NCI-H69 (cell line): ENCODE measurements at places on chromosomes 2 and 18.
A peak's percentile ranks its signal among the peaks of the same experiment; 100 is the strongest.

DNA sequence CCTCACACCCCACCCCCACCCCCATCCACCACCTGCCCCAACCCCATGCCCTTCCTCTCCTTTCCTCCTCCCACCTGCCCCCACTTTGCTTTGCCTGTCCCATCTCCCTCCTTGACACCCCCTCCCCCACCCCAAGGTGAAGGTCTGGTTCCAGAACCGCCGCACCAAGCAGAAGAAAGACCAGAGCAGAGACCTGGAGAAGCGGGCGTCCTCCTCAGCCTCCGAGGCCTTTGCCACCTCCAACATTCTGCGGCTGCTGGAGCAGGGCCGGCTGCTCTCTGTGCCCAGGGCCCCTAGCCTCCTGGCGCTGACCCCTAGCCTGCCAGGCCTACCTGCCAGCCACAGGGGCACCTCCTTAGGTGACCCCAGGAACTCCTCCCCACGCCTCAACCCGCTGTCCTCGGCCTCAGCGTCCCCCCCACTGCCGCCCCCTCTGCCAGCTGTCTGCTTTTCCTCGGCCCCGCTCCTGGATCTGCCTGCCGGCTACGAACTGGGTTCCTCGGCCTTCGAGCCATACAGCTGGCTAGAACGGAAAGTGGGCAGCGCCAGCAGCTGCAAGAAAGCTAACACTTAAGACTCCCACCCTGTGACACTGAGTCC, 3.0 kb upstream of the ATP6V1B1 start:
- DNase-seq: no peak

- no peak for DNase-seq
Measured at GRCh38 chr2:135703300-135703699, 38.4 kb upstream of the UBXN4 start.

DNA sequence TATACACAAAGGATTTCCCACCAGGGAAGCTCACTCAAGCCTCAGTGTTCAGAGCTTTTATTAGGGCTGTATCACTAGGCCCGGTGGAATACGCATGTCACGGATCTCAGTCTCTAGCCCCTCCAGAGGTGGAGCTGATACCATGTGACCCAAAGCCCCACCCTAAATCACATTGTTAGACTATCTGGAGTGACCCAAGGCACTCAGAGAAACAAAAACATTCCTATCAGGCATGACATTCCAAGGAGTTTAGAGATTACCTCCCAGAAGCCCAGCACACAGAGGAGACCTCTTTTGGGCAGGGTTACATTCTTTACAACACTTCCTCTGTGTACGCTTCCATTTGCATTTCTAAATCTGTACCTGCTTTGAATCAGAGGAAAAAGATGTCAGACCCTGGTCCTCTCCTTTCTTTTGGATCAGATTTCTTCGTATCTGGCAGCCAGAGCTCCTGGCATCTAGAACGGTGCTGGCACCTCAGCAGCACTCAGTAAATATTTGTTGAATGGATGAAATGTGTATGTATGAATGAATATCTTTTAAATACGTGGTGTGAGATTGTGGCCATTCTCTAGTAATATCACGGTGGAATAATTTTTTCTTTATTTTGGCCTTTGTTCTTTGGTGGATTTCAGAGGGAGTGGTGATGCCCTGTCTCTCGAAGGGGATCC, 37.7 kb upstream of the SMAD2 start:
- DNase-seq: no peak

DNA sequence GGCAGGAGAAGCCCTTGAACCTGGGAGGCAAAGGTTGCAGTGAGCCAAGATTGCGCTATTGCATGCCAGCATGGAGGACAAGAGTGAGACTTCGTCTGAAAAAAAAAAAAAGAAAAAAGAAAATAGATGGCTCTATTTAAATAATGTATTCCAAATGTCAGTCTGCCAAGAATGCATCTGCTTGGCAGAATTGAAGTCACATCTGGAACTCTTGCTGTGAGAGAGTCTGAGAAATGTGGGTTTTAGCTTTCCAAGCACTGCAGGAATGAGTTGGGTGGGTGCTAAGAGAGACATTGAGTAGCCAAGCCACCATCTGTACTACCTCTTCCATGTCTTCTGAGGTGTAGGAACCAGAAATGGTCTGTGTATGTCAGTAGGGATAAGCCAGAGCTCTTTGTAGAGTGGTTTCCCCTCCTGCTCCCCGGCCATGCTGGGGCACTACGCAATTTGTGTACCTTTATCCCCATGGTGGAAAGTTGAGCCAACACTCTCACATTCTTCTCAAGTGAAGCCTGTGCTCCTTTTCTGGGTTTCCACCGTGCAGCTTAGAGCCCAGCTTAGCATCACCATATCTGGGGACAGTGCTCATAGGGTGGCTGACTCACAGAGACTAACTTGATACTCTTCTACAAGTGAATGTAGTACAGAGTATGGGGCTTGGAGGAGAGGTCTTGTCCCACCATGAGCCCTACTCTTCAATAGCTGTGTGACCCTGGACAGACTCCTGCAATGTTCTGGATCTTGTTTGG, 25.3 kb downstream of the IL1F10 start:
- no peak for DNase-seq

DNA sequence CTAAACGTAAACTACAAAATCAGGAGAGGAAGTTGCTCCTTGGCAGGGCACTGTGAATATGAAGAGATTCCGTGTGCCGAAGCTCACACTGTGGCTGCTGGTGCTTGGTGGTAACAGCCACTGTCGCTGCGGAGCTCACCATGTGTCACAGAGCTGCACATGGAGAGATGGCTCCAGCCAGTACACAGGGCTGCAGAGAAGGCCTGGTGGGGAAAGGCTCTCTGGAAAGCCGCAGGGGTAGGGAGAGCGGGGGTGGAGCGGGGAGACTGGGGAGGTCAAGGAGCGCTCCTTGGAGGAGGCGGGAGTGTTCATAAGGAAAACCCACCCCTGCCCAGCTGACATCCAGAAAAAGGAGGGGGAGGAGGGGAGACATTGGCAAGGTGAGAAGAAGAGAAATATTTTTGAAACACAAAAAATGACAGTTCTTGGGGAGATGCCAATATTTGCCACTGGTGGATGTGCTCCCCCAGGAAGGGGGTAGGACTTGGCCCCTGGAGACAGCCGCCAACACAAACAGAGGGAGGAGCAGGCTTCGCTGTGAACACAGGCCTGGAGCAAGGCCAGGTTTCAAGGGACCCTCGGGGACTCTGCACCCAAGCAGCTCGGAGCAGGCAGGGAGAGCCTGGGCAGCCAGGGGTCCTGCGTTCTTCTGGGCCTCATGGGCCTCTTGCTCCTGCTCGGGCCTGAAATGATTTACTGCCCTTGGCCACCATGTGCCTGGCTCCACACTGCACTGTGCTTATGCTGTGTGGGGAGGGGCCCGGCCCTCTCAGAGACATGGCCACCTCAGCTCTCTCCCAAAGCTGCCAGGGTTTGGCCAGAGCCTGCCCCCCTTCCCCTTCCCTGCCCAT, 102.6 kb upstream of the GLI2 start:
- DNase-seq: peak; percentile 55

GRCh38 chr2:44137048-44137447, 31.6 kb upstream of the PPM1B start:
- DNase-seq: no peak
